ENCODE measurements at places on chromosomes 12 and 14. TPM values are rescaled to one million over a fixed set of nuclear protein-coding genes. Genes with fewer than 3 reads are reported as not detected.

DNA sequence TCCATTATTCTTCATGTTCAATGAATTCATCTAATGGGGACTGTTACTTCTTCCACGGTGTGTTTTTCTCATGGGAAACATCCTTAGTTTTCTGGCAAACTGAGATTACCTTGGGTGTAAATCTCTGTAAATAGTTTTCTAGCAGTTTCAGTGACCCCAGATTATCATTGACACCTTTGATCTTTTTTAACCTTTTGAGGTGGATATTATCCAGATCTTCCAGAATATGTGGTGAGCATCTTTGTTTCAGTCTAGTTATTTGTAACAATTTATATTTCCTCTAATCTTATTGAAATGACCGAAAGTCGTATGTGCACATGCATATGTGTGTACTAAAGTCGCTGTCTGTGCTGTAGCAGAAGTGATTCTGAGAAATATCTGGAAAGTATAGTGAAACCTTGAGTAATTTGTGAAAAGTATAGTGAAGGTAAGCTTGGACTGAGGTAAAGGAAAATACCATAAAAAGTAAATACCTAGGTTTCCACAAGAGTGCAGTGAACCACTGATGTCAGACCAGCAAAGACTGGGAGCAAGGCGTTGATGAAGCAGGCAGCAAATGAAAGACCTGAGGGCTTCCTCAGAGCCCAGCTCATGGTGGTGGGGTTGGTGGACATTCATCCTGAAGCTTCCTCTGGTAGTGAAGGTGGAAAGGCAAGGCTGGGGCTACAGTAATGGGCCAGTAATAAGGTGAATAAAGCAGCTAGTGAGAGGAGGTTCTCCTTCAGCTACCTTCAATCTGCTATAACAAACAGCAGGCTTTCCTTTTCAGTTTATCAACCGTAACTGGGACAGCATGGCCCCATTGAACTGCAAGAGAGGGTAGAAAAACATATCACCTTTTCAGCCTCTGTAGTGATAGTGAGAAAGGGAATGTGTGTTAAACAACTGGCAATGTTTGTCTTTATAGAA lies 480.2 kb upstream of the FBXO33 start:
- DNase-seq, result no peak

GRCh38 chr14:23861666-23862065 lies 91.9 kb upstream of the DHRS4 start:
- DNase-seq, result no peak

GRCh38 chr12:121470751-121471150 lies 70.8 kb downstream of the RNF34 start:
- DNase-seq, result no peak

DNA sequence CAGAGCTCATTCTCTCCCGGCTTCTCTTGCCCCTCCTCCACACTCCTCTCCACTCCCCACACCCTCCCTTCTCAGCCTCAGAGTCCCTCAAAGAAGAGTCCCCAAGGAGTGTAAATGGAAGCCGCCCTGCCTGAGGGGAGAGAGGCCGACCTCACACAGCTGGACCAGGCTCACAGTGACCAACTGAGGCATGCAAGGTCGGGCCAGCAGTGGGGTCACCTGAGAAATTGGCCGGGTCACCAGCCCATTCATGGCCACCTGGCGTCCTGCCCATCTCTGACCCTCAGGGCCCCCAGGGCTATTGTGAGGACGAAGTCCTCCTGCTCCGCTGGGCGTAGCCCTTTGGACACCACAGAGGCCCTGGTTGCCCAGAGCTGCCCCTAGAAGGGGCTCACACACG lies 49.5 kb upstream of the NUAK1 start:
- DNase-seq, result no peak

DNA sequence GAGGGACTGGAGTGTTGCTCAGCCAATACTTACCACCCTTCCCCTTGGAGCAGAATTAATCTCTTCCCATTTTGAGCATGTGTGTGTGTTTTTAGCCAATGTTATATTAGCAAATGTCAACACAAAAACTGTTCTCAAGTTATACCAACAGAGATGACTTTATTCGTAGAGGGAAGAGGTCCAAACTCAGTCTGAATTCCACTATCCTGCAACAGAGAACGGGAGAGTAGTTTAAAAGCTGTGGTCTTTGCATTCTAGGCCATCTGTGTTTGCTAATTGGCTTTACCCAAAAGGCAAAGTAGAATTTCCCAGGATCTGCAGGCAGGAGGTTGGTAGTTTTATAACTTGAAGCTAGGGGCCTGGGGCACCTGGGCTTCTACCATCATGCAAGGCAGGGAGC lies 847.9 kb upstream of the TMEM132C start:
- no peak for DNase-seq

DNA sequence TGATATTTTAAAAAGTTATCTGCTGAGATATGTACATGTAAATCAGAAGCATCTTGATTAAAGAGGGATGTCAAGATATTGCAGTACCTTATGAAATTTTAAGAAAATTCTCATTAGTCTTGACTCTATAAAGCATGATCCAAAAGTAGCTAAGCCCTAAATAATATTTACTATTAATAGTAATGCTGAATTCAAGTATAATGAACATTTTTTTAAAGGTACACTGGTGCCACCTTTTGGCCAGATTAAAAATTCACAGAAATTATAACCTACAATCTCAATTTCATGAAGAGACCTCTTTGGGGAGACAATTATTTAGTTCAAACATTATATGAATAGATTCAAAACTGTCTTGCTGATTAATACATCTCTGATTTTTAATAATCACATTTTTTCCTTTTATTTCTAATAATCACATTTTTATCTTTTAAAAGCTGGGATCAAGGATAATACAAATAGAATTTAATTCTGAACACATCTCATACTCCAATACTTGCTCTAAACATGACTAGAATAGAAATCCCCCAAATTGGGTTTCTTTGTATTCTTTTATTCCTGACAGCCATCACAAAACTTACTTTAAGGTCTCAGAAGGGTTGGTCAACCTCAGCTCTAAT lies 13.4 kb downstream of the AKAP5 start:
- no peak for DNase-seq

GRCh38 chr12:97474161-97474560 lies 11.6 kb downstream of the RMST start:
- no peak for DNase-seq

DNA sequence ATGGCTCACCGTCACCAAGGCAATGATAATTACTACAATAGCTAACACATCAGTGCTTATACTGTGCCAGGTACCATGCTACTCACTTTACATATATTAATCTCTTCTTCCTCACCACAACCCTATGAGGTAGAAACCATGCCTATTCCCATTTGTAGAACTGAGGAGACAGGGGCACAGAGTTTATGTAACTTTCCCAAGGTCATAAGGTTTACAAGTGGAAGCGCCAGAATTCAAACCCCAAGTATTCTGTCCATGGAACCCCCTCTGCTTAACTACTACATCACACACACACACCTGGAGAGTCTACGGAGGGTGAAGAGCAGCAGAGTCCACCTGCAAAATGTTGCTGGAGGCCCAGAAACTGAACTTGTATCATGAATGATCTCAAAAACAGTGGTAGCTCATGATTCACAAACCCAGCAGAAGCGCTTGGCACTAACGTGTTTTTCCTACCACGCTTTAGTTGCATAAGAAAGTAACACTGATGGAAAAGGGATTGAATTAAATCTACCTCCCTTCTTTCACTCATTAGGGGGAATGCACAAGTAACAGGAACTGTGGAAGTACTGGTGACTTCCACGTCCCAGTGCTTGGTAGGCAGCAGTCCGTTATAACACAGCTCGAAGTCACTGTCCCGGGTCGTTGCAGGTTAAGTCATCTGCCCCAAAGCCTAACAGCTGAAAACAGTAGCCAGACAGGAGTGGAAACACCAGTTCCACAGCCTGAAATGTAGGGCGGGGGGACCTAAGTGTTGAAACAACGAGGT lies 2.0 kb downstream of the ITPR2 start:
- DNase-seq, result no peak

DNA sequence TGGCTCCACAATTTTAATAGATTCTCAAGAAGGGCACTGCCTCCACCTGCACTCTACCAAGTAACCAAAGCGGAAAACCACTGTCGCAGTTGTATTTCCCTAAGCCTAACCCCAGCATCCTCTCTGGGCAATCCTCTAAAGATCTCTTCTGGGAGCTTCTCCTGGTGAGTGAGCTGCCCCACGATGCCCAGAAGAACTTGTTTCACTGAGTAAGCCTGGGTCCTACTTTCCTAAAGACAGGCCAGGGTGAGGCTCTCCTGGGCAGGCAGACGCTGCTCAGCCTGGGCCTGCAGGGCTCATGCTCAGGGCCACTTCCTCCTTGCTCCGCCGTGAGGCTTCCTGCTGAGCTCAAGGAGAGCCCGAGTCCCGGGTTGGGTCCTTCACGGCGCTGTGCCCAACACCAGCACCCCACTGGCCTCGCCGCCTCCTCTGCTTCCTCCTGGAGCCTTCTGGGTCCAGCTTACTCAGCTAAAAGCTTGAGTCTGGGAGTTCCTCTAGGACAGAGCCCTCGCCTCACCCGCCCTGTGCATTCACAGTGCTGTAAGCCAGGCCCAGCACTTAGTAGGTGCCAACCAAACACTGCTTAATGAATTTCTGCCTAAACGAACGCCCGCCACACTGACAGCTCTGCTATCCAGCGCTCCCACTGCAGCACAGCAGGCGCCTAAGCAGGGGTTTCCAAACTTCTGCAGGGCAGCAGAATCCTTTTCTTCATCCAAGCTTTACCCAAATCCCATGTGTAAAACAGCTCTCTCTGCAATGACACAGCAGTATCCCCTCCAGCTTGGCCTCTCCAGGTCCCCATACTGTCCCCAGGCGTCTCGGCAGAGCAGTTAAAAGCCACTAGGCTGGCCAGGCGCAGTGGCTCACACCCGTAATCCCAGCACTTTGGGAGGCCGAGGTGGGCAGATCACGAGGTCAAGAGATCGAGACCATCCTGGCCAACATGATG lies 5.7 kb downstream of the RAB35 start:
- DNase-seq, result no peak

GRCh38 chr12:131587565-131587964 lies 123.3 kb upstream of the SFSWAP start:
- DNase-seq, result no peak

GRCh38 chr12:11228296-11228879 lies 41.1 kb downstream of the PRB3 start:
- DNase-seq, result peak; percentile 1

DNA sequence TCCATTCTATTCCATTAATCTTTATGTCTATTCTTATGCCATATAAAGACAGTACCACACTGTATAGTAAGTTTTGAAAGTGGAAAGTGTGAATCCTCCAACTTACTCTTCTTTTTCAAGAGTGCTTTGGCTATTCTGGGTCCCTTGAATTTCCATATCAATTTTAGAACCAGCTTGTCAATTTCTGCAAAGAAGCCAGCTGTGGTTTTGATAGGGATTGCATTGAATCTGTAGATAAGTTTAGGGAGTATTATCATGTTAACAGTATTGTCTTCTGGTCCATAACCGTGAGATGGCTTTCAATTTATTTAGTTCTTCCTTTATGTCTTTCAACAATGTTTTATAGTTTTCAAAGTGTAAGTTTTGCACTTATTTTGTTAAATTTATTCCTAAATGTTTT lies 34.2 kb upstream of the GCH1 start:
- DNase-seq, result no peak

GRCh38 chr14:104299993-104300761 lies 161.8 kb downstream of the KIF26A start:
- no peak for DNase-seq

GRCh38 chr12:64039281-64039871 lies 182.7 kb downstream of the KICS2 start:
- DNase-seq, result no peak

GRCh38 chr12:76402259-76402658 lies 54.0 kb upstream of the BBS10 start:
- no peak for DNase-seq

- no peak for DNase-seq
These were observed 27.4 kb upstream of the STON2 start for GRCh38 chr14:81427348-81428058.

DNA sequence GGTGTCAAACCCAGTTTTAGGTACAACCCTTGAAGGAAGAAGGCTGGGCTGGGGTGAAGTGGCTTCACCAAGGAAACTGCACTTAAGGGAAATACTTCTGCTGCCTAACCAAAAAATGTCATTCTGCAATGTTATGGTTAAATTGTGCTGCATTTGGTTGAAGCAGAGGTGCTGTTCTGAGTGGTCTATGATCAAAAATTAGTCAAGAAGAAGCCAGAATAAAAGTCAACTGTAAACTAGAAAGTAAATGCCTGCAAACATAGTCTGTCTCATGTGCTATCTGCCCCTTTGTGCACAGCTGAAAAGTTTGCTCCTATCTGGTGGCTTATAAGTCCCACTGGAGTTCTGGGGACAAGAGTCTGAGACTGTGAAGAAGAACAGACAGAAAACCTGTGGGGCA lies 158.8 kb downstream of the C12orf42 start:
- no peak for DNase-seq

- no peak for DNase-seq
These were observed 10.7 kb downstream of the NKX2-1 start for GRCh38 chr14:36509069-36509917.

GRCh38 chr12:129103231-129103630 lies 250.0 kb downstream of the GLT1D1 start:
- DNase-seq, result no peak

DNA sequence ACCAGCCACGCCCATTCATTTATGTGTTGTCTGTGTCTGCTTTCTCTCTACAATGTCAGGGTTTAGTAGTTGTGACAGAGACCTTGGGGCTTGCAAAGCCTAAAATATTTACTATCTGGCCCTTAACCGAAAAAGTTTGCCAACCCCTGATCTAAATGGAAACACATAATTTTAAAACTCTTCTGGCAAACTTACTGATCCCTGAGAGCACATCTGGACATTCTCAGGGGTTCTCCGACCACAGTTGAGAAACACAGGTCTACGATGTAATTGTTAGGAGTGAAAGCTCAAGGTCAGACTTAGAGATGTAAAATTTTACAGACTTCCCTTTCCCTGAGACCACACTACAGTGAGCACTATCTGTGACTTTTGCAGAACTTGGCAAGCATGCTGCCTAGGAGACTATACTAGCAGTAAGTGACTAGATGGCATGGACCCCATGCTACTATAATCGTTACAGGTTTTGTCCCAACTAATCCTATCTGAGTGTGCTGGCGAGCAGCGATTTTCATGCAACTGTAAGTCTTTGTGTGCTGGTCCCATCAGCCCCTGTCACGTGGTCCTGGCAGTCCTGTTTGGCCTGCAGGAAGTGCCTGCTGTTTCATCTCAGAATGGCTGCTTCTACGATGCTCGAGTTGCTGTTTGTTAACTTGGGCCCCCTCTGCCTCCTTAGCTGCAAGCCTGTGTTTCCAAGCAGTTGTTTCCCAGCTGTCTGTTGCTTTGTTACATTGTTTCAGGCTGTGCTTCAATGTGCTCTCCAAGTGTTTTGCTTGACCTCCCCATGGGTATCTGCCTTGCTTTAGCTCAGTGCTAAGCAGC lies 21.6 kb downstream of the TMTC2 start:
- no peak for DNase-seq

AQP6 gene
- not detected for total RNA-seq

CLEC4A gene
- 0.50 TPM for total RNA-seq

PTPN21 gene
- 12.5 TPM for total RNA-seq

GATC gene
- total RNA-seq, result 25.7 TPM

OAS3 gene
- total RNA-seq, result 26.4 TPM

BICDL1 gene
- 7.9 TPM for total RNA-seq

SLC4A8 gene
- total RNA-seq, result 1.0 TPM

RAPGEF3 gene
- total RNA-seq, result 8.7 TPM

LMNTD1 gene
- 0.08 TPM for total RNA-seq

CCDC175 gene
- total RNA-seq, result not detected

HELB gene
- 3.5 TPM for total RNA-seq

DUSP16 gene
- 24.5 TPM for total RNA-seq
